ENCODE measurements at places on chromosomes 16 and 17.

- no peak for DNase-seq
These were observed 1.5 kb downstream of the FLCN start for GRCh38 chr17:17235212-17236174.

DNA sequence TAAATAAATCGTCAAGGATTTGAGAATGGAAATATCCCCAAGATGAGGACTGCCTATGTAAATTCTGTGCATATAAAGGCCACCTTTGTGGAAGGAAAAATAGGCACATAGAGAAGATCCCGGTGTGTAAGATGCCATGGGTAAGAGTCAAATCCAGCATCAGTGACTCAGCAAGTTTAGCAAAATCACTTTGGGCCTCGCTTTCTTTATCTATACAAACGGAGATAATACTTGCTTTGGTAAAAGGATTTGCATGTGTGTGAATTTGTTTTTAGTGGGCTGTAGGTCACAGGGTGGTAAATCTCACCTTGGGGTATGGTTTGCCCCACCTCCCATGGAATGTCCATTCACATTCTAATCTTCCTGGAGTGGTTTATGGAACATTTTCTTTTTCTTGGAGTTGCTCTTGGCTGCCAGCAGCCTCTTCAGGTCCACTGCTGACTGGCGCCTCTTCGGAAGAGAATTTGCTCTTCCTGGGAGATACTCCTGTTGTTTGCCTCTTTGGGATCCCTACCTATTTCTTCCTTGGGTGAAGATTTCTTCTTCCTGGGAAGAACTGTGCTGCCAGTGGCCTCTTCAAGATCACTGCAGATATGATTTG, 587.6 kb downstream of the CDH11 start:
- no peak for DNase-seq

DNA sequence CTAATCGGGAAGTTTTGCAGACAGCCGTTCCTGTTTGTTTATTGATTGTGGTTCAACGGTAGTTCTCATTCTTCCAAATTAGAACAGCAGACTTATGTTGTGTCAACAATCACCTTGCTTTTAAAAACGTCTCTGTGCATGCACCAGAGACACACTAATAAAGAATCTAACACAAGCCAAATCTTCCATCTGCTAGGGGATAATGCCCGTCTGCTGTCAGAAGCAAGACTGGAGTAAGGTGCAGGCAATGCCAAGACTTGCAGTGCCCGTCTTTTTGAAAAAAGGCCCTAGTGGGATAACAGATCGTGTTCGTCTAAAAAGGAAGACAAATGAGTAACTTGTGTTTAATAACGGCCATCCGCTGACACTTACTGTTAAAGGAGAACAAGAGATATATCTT, 158.4 kb downstream of the KCNJ2 start:
- no peak for DNase-seq

DNA sequence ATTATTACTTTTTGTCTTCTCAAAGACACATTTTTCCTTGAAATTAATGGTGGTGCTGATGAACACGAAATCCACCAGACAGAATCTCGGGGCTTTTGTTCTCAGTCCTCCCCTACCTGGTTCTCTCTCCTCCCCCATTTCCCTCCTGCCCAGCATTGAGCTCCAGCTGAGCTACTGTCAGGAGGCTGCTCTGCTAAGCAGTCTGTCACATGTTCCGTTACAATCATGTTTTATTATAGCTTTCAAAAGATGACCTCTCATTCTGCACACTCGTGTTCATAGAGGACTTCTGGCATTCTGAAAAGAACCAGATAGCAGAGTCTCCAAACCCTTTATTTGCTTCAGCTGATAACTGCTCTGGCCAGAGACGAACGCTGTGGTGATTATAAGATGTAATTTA, 732.5 kb upstream of the RBFOX1 start:
- no peak for DNase-seq

DNA sequence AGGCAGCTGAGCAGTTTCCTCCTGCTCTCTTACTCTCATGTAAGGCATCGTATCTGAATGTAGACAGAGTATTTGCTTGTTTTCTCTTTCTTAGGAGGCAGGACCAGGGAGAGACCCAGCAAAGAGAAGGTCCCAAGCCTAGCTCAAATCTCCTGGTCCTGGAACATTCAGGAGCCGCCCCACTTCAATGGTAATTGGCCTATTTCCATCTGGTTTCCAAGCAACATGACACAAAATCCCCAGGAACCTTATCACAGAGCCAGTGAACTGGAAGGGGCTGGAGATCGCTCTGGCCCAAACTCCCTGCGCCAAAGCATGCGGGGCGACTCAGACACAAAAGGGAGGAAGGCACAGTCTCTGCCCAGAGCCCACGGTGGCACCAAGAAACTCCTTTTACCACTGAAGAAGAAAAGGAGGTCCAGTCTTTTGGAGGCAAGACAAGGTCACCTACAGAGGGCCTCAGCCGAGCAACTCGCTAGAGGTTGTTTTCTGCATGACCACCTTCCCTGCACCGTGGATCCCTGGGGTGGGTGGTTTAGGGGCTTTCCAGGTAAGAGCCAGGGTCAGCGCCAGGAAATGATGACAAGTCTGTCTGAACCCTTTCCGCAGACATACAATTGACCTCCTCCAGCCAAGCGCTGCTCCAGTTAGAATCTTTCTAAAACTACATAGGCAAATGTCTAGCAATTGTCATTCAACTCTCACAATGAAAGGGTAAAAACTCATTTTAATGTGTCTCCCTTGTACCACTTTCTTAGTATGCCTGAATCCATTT, 394.7 kb downstream of the SOX9 start:
- DNase-seq, result no peak

DNA sequence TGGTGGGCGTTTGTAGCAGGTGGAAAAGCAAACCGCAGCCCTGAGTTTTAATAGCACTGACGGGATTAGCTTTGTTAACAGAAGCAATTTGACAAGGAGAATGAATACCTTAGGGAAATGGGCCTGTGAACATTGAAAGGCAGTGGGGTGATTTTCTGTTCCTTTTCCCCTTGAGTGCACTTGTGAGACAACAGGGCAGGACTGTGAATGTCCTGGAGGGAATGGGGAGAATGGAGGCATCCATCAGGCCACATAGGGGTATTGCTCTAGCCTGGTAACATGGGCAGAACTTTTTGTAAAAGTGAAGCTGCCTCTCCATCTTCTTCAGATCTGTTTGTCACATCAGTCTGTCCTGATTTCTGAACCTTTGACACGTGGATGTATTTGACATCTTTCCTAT, 26.2 kb downstream of the USP43 start:
- DNase-seq, result no peak

GRCh38 chr17:74252211-74252610, 21.8 kb upstream of the DNAI2 start:
- DNase-seq, result no peak

DNA sequence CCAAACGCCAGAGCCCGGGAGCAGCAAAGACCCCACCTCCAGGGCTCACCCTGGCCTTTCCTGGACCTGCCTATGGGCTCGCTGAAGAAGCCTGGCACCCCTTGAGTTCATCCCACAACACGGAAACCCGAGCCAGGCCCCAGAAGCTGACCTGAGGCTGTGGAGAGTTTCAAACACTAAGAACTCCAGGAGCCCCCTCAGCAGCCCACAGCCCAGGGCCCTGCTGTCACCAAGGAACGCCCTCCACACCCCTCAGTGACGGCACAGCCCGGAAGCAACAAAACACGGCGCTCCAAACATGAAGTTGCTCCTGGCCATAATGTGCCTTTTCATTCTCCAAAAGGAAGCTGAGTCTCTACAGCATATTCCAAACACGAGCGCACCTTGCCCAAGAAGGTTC, 9.2 kb downstream of the SLC38A10 start:
- DNase-seq, result no peak

GRCh38 chr16:9099131-9099625, 7.7 kb downstream of the HAPSTR1 start:
- no peak for DNase-seq

DNA sequence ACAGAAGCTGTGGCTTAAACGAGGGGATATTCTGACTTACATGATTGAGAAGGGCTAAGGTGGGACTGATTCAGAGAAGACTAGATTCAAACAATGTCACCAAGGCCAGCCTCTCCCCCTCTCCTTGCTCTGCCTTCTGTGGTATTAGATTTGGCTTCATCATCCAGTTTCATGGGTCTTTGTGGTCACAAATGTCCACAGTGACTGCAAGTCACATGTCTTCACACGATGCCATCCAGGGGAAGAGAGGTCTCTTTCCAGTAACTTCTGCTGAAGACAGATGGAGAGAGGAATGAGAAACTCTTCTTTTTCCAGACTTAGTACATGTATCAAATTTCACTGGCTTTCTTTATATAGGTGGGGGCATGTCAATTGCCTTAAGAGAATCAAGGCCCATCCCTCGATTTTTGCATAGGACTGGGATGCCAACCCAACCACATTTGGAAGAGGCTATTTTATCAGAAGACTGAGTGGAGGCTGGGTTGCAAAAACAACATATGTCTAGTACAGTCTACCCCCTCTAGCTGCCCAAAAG, 57.3 kb upstream of the HNF1B start:
- no peak for DNase-seq

- no peak for DNase-seq
These were observed 6.0 kb upstream of the BLMH start for GRCh38 chr17:30297715-30298114.

DNA sequence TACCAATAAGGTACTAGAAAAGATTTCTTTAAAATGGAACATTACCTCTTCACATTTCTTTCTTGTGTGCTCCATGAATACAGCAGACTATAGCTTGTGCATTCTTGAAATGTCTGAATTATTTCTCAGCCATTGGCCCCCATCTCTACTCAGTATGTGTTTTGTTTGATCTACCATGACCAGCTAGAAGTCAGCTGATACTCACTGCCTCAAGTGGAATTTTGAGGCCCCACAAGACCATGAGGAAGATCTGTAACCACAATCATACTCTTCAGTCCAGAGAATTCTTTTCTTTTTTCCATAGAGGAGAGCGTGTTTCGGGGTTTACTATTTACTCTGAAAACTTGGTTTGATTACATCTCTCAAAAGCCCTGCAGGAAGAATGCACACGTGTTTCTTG, 319.1 kb downstream of the TOX3 start:
- DNase-seq, result no peak

GRCh38 chr17:80637048-80637781, 92.6 kb downstream of the RPTOR start:
- DNase-seq, result no peak

GRCh38 chr16:49734331-49734730, 121.6 kb downstream of the ZNF423 start:
- DNase-seq, result no peak

DNA sequence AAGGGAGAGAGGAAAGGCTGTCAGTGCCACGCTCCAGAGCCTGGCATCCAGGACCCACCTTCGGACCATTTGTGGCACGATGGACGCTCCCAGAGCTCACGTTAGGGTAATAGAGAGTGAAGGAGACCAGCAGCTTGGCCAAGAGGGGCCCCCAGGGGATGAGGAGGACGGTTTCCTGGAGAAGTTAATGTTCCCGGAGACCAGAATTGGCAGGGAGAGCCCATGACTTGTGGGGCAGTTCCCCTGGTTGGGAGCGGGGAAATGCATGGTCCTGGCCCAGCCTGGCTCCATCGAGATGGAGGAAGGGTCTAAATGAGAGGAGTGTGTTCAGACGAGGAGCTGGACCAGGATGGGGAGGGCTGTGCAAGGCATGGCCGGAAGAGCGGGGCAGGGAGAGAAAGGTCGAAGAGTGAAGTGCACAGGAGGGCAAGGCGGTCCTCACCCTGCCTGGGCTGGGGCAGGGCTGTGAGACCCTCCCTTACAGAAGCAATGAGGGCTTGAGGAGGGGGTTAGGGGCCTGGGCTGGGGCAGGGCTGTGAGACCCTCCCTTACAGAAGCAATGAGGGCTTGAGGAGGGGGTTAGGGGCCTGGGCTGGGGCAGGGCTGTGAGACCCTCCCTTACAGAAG, 2.9 kb upstream of the HIC1 start:
- no peak for DNase-seq

- no peak for DNase-seq
These were observed 79.8 kb downstream of the ARHGAP17 start for GRCh38 chr16:24935336-24935735.

- DNase-seq, result no peak
These were observed 16.6 kb downstream of the MYH3 start for GRCh38 chr17:10640475-10640874.

- DNase-seq, result no peak
These were observed 24.1 kb upstream of the SPNS3 start for GRCh38 chr17:4409659-4410058.

DNA sequence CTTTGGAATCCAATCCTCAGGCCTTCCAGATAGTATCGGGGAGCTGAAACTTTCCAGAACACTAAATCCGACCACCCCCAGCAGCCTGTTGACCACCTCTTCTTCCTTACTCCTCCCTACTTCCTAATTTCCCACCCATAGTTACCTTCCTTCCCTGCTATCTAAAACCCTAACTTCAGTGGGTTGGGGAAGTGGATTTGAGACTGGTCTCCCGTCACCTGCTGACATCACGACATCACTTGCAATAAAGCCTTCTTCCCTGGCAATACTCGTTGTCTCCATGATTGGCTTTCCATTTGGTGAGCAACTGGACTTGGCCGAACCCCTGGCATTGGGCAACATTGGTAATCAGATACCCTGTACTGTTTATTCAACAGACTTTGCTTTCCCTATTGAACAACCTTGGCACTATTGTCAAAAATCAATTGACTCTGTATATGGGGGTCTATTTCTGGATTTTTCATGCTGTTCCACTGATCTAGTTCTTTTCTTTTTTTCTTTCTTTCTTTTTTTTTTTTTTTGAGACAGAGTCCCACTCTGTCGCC, 11.8 kb upstream of the FOXK2 start:
- DNase-seq, result no peak

- DNase-seq, result no peak
These were observed 2.7 kb downstream of the PPP1R1B start for GRCh38 chr17:39629494-39629880.

GRCh38 chr17:75418531-75418930, 13.1 kb upstream of the GRB2 start:
- DNase-seq, result no peak

GRCh38 chr16:48822431-48822830, 212.5 kb upstream of the N4BP1 start:
- DNase-seq, result no peak

DNA sequence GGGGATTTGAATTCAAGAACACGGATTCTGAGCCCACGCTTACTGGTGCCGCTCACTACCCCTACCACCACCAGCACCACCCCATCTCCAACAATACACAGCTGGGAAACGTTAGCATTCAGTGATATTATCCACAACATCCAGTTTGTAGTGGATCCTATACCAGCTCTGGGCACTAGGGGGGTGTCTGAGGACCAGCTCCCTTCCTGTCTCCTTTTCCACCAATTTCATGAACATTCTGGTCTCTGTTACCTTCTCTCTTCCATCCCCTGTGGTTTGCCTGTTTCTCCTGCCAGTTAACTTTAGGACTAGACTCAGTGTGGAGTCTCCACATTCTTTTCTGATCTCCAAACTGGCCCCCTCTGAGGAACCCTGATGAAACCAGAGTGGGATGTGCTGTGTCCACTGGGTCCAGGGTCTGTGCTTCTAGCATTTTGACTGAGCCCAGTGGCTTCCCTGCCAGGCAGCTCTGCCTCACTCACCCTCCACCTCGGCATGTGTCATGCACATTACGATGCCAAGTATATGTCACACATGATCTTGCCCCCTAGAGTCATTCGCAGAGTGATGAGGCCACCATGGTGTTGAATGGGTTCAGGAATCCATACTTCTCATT, 187.0 kb upstream of the CDH13 start:
- no peak for DNase-seq

GRCh38 chr16:6016530-6017184, 919.1 kb upstream of the EEF2KMT start:
- no peak for DNase-seq

GRCh38 chr17:28722417-28723158, 2.8 kb downstream of the RPL23A start:
- DNase-seq, result no peak

- no peak for DNase-seq
These were observed 1.5 kb upstream of the SREBF1 start for GRCh38 chr17:17837966-17838962.

GRCh38 chr16:7355758-7356157, 23.1 kb downstream of the RBFOX1 start:
- no peak for DNase-seq

All from stimulated activated CD4-positive, alpha-beta T cell treated with anti-CD3 and anti-CD28 coated beads, TNF-alpha, amount 100 ng/mL, for 4 hours (primary cell).